ENCODE measurements at places on chromosomes 11 and 22.

- DNase-seq, result no peak
These were observed 7.1 kb downstream of the USP18 start for GRCh38 chr22:18156878-18157713.

DNA sequence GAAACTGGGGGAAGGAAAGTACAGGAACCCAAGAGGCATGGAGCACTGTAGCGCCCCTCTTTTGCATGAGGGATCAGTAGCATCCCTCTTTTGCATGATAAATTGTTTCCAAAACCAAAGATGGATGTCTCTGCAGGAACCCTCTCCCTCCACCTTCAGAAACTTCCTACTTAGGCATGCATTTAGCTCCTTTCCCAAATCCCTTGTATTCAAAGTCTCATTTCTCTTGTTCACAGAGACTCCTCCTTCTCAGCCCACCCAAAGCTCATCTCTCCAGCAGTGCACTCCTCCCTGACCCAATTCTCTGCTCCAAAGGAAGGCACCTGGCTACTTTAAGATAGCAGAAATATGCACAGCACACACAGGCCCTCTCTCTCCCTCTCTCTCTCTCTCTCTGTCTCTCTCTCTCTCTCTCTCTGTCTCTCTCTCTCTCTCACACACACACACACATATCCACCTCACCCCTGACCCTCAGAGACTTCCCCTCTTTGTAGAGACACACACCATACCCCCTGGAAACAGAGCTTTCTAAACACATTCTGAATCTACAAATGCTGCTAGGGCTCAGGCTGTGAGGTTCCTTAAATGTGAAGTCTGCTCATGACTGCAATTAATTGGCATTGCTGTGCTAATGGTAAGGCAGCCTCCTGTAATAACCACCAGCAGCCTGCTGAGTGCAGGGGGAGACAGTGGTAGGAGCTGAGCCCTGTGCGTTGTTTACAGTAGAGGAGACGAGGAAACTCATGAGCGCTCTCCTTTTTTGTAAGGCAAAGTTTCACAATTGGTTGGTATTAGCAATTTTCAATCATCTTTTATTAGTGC lies 519.6 kb downstream of the NTM start:
- DNase-seq, result no peak

- DNase-seq, result no peak
These were observed 80.0 kb downstream of the CD44 start for GRCh38 chr11:35218956-35219355.

DNA sequence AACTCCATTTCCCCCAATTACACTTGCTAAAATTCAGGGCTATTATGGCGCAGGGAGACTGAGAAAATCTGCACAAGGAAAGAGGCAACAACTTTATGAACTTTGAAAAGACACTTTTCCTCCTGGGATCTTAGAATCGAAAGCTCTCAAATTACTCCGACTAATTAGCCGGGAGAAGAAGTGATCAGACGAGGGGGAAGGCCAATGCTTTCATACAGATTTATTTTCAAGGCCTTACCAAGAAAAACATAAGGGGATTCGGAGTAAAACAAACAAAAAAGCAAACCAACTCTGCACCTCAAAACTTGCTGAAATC lies 1.6 kb downstream of the PAX6 start:
- no peak for DNase-seq

- peak; percentile 64 for DNase-seq
These were observed 2.1 kb downstream of the MED15 start for GRCh38 chr22:20509344-20510047.

DNA sequence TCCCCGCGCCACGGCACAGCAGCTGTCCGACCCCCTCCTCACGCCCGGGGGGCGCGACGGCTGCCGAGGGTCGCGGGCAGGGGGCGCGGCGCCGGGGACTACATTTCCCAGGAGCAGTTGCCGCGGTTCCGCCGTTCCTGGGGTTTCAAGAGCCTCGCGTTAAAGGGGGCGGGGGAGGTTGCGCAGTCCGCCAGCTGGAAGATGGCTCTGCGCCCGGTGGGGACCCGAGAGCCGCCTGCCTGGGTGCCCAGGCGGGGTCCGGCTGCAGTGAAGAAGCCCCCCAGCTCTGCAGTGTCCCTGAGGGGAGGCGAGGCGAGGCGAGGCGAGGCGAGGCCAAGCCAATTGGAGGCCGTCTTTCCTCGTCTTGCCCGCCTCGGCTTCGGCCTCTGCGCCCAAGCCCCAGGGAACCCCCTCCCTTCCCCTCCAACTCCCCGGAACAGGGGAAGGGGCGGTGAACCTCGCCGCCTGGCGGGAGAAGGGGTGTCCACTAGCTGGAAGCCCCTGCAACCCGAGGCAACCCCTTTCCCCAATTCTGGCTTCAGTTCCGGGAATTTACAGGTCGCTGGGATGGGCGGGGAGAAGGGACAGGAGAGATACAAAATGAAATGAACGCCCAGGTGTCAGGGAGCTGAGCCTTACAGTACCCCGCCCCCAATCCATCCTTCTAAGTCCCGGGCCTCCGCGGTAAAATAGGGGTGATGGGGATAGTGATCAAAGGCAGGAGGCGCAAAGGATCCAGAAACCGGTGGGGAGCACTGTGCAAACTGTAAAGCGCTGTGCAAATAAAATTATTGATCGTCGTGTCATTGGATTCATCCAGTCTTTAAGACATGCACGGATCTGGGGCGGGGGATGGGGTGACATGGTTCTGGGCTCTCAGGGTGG lies 5.2 kb upstream of the GCAT start:
- DNase-seq, result no peak

DNA sequence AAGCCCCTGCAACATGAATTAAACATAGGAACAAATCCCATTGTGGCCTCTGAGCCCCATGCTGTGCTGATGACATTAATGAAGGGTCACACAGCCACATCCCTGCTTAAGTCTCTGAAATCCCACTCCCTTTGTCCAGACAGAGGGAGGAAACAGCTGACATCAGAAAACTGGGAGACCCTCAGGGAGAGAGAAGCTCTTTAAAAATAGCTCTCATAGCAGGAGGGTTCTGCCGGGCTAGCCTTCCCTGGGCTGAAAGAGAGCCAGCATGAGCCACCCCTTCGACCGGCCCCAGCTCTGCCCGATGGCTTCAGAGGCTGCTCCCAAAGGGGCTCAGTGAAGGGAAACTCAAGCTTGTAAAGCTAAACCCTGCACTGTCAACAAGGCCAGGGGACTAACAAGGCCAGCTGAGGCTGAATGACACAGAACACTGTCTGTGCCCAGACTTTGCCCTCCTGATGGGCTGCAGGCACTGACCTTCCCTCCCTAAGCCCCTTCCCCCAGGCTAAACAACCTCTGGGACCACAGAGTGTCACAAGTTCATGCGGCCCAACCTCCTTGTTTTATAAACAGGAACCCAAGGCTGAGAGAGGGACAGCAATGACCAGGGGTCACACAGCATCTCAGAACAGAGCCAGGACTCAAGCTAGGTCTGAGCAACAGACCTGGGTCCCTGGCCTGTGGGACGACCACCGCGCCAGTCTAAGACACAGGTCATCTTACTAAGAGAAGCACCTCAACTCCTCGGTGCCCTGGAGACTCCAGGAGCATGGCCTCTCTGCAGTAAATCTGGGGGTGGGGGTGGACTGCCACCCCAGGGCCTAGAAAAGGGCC lies 163.8 kb downstream of the CHST1 start:
- DNase-seq, result no peak

DNA sequence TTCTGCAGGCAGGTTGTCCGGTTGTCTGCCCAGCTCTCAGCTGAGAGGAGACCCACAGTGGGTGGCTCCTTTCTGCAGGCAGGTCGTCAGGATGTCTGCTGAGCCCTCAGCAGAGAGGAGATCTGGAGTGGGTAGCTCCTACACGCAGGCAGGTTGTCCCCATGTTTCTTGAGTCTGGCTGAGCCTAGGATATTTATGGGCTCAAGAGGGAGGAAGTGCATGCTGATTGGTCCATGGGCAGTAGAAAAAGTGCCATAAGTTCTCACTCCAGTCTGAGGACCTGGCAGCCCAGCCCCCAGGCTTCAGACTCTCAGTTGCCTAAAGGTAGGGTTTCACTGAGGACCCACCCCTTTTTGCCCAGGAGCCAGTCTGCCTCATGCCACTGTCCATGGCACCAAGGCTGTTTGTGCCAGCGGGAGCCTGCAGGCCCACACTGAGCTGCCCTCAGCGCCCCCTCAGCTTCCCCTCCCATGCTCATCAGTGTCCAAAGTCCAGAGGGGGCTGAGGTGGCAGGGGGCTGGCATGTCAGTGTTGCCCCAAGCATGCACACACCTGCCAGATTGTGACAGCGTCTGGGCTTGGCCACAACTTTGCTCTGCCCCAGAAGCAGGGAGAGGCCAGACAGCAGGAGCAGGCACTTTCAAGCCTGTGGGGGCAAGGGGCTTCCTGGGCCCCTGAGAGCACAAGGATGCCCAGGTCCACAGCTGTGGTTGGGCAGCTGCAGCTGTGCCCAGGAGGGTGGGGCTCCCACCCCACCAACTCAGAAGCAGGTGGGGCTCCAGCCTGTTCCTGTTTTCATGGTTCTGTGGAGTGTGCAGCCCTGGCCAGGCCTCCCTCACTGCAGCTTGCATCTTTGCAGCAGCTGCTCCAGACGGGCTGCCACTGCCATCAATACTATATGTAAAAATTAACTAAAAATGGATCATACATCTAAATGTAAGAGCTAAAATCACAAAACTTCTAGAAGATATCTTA lies 3.8 kb upstream of the RNF141 start:
- DNase-seq, result no peak

GRCh38 chr11:35526370-35526792 lies 965 bp upstream of the PAMR1 start:
- no peak for DNase-seq

DNA sequence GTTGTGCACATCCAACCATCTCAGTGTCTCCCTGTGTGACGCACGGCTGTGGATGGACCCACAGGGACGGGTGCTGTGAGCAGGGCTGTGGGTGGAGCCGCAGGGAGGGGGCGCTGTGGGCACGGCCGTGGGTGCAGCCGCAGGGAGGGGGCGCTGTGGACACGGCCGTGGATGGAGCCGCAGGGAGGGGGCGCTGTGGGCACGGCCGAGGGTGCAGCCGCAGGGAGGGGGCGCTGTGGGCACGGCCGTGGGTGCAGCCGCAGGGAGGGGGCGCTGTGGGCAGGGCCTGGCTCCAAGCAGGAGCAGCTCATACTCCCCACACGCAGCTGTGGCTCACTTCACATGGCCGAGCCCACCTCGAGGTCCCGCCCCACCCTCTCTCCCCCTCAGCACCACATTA lies 6.0 kb upstream of the MAPK11 start:
- no peak for DNase-seq

DNA sequence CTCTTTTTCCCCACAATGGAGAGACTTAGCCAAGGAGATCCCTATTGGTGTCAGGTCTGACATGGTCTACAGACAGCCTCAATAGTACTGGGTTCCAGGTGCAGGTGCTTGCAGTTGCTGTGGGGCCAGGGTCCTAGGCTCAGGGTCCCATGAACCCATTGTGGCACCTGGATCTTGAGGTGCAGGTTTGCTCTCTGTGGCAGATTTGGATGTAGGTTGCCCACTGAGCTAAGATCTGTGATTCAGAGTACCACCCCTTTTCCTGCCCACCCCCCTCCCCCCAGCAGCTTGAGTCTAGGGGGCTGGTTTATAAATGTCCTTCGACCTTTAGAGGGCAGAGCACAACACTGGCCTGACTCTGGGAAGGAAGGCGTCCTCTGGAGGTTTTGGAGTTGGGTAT lies 147.0 kb downstream of the APIP start:
- no peak for DNase-seq

GRCh38 chr22:46770726-46771125 lies 8.3 kb downstream of the TBC1D22A start:
- no peak for DNase-seq

DNA sequence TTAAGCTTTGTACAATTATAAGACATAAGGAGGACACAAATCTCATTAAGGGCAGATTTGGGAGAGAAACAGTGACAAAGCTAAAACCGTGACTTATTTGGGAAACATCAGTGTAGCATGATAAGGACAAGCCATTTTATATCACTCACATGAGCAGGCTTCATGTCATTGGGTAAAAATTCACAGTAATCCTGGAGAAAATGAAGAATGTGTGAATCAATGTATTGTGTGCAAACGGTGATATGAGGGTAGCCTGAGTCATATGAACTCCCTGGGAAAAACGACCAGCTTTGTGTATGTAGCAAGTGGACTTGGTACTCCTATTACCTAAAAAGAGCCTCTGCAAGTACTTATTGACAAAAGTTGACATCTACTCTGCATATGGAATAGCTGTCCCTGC lies 6.0 kb upstream of the TRIM34 start:
- DNase-seq, result no peak

DNA sequence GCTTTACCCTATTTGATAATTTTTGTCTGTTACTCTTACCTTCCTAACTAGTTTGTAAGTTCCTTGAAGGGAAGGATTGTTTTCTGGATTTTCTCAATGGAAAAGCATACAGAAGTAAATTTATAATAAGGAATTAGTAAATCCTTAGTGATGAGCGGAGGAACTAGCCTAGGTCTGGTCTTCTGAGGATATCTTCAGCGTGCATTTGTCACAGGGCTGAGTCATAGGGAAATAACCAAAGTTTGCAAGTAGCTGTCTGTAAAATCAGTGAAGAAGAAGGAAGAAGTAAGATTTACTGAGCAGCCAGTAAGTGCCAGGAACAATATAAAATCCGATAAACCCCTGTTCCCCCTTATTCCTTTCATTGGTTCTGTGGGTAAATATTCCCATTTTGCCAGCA lies 162.7 kb upstream of the SORL1-AS1 start:
- no peak for DNase-seq

DNA sequence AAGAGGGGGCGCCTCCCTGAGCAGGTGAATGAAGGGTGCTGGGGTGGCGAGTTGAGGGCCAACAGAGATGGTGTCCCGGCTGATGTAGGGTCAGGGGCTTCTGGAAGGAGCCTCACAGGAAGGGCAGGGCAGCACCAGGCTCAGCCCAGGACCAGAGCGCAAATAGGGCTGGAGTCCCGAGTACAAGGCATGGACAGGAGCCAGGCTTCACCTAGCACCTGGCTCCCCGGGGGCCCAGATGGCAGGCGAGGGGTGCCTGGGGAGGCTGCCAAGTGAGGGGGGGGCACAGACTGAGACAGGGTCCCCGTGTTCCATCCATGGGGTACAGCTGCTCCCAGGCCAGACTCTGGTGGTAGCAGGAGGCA lies 105.8 kb downstream of the KCNQ1 start:
- no peak for DNase-seq

- DNase-seq, result no peak
These were observed 885 bp downstream of the TRMU start for GRCh38 chr22:46336119-46337078.

GRCh38 chr22:22959147-22959827 lies 71.7 kb downstream of the IGLL5 start:
- DNase-seq, result peak; percentile 52

DNA sequence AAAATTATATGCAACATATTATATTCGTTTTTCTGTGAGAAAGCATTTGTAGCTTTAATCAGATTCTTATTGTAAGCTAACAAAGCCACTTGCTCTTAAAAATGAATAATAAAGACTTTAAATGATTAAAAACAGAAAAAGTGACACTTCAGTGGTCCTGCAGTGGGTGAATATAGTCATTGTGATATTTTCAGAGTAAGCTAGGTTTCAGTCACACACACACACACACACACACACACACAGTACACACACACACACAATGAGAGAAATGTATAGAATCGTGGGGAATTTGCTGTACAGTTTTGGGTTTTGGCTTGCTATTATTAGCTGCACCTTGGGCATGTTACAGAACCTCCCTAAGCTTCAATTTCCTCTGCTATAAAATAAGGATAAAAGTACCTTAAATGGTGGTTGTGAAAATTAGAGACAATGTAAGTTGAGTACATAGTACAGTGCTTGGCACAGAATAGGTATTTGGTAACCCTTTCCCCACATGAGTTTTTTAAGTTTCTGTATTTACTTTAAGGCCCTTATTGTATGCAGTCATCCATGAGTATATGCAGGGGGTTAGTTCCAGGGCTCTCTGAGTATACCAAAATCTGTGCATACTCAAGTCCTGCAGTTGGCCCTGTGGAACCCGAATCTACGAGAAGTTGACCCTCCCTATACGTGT lies 39.8 kb downstream of the CSTPP1 start:
- DNase-seq, result no peak

- DNase-seq, result no peak
These were observed 101.0 kb downstream of the PDE2A start for GRCh38 chr11:72573072-72573854.
